PC-9 (cell line): ENCODE measurements at places on chromosomes 5 and 9. TPM values are rescaled to one million over a fixed set of nuclear protein-coding genes. Genes with fewer than 3 reads are reported as not detected.

GRCh38 chr5:97420646-97421045 lies 237.6 kb upstream of the RIOK2 start:
- no peak for DNase-seq

The IFNA16 gene
- not detected in 2 replicates for total RNA-seq

GRCh38 chr5:83374547-83374946 lies 97.0 kb upstream of the VCAN start:
- no peak for DNase-seq

DNA sequence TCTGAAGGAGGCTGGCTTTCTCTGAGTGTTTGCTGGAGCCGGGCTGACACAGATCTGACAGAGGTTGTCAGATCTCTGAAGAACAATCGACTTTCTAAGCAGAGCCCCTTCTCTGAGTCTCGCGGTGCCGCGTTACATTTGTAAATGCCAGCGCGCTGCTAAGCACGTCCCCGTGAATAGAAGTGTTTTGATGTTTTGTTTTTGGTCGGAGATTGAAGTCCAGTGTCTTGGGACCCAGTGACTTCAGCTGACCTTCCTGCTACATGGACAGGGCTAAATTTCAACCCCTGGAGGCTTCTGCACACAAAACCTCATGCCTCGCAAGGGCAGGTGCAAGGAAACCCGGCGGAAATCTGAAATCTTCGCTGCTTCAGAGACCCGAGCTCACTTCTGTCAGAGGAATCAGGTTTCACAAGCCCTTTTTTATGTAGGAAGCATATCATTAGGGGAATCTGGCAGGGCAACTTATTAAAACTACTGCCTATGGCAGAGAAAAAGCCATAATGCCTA lies 27.2 kb downstream of the NEUROG1 start:
- DNase-seq: no peak
